Left hindlimb (tissue), 1 donor: ENCODE measurements at places on chromosomes 3 and 15.

- DNase-seq = no peak
Observed at GRCh38 chr15:46278062-46278461, 643.2 kb downstream of the SQOR start.

DNA sequence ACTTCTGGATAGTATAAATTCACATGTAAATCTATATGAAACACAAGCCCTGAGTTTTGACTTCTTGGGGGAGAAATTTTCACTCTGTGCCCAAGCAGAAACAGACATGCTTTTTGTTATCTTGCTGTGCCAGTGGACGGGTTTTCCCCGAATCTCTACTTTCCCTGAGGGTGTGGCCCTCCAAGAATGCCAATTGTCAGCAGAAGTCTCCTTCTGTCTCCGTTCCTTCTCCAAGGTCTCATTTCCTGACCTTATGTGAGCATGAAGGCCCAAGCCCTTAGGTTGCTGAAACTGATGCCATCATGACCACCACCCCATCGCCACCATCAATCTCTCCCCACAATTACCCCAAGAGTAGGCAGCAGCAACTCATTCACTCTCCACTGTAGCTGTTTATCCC is 253.8 kb downstream of the XXYLT1 start:
- DNase-seq = no peak

DNA sequence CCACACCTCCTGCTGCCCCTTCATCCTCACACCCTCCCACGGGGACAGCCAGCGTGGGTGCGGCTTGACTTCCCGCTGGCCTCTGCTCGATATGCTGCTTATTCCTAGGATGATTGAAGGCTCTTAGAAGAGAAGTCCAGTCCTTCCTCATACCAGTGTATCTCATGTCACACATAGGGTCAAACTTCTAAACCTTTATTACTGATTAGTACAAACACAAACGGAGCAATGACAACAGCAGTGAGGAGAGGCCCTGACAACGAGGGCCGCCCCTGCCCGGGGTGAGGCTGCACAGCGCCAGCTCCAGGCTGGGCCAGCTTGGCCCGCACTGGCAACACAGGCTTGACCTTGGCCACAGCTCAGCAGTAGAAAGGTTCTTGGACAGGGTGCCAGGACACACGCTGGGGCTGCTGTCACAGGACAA is 3.7 kb downstream of the CIB1 start:
- DNase-seq = no peak

- DNase-seq = no peak
Observed at GRCh38 chr15:87326269-87326668, 930.3 kb downstream of the NTRK3 start.

DNA sequence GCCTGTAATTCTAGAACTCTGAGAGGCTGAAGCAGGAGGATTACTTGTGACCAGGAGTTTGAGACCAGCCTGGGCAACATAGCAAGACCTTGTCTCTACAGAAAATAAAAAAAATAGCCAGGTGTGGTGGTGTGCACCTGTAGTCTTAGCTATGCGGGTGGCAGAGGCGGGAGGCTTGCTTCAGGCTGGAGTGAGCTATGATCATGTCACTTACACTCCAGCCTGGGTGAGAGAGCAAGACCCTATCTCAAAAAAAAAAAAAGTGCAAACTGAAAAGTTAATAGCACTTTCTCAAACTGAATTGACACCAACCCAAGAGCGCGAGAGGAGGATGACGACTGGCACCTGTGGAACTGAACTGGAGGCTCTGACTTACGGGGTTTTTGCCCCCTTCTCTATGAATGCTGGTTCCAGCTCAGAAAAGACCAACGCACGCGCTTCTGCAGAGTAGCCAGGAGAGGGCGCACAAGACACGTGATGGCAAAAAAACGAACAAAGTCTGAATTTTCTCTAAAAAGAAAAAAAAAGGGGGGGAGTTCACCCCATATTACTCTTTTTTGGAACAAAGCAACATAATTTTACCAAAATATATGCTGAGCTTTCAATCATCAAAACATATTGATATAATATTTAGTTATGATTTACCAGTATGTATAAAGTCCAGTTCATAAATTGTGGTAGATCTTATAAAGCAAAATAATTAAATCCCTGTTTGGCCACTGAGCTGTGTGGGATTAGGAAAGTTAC is 23.7 kb downstream of the CFAP92 start:
- DNase-seq = no peak

GRCh38 chr15:47422881-47423665 is 294.2 kb upstream of the SEMA6D start:
- no peak for DNase-seq

- DNase-seq = no peak
Observed at GRCh38 chr3:196604548-196604947, 34.9 kb upstream of the NRROS start.

- DNase-seq = no peak
Observed at GRCh38 chr3:145815707-145816413, 345.1 kb downstream of the PLOD2 start.

- no peak for DNase-seq
Observed at GRCh38 chr3:111197485-111197884, 125.9 kb downstream of the NECTIN3 start.

- no peak for DNase-seq
Observed at GRCh38 chr3:31227131-31227562, 305.6 kb upstream of the STT3B start.

- no peak for DNase-seq
Observed at GRCh38 chr3:13042715-13043271, 30.4 kb downstream of the IQSEC1 start.

- no peak for DNase-seq
Observed at GRCh38 chr3:122770521-122771202, 23.0 kb downstream of the HSPBAP1 start.

DNA sequence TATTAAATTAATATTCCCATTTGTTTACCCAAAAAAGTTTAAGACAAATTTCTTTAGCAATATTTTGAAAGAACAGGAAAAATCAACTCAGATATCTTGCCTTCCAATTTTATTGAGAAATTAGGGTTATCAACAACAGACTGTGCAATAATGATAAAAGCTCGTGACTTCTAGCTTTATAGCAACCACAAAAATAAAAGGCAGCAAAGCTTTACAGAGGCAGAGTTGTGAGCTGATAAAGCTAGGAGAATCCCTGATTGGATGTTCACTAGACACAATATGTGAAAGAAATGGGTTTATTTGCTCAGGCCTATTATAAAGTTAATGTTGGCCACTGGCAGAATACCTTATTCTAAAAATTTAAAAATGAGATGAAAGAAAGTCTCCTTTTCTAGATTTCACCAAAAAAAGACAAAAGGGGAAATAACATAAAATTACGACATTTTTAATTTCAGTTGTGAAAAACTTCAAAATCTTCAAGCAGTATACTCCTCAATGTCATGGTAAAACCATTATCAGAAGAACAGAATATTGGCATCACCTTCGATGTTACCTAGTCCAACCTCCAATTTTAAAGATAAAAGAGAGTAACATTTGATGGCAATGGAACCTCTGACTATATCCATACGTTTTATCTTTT is 2.8 kb downstream of the VPS13C start:
- no peak for DNase-seq

DNA sequence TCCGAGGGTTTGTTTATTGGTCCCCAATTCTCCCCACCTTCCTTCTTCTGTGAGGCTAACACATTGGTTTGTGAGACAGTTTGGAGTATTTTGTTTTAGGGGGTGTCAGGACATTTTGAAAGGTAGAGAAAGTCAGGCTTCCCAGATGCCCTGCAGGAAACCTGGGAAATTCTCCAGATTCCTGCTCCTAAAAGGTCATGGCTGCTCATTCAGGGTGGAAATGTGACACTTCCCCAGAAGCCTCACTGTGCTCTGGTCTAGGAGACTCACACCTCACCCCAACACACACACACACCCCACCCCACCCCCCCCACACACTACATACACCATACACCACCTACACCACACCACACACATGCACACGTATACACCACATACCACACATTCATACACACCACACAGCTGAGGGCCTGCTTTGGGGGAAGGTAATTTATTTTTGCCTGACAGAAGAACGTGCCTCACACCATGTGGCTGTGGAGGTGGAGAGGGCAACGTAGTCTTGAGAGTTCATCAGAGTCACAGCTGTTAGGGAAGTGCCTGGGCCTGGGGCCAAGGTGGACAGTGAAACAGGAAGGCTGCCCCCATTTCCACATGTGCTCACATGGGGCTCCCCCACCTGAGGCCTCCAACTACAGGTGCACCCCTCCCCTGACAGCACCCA is 40.4 kb upstream of the LIMD1 start:
- peak; percentile 72 for DNase-seq

- DNase-seq = no peak
Observed at GRCh38 chr3:195075941-195076875, 194.8 kb downstream of the XXYLT1 start.

GRCh38 chr3:153866901-153867300 is 254.3 kb upstream of the ARHGEF26 start:
- DNase-seq = no peak

DNA sequence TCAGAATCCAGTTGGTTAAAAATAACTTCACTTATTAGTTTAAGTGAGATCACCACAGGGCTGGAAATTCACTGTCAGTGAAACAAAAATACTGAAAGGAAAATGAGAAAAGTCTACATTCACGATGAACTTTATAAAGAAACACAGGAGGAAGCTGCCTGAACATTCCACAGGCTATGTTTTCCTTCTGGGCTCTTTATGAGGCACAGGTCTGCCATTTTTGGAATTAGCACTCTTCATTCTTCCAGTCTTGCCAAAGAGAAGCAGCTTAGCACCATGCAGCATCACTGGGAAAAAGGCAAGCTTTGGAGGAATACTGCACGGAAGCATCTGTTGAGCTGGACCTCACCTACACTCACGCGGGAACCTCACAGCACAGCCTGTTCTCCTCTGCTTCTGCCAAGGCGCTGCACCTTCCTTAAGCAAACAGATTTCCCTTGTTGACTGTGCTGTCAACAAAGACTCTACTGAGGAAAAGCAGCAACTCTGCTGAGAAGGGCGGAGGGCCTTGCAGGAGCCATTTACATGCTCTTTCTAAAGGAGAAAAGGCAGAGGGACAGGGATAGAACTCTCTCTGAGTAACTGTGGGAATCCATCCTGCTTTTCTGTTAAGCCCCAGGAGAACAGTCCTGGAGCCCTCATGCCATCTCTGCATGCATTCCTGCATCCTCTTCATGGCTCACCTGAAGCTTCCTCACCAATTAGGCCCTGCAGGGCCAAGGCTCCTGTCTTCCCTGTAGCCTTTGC is 15.7 kb downstream of the SUSD5 start:
- DNase-seq = peak; percentile 54

DNA sequence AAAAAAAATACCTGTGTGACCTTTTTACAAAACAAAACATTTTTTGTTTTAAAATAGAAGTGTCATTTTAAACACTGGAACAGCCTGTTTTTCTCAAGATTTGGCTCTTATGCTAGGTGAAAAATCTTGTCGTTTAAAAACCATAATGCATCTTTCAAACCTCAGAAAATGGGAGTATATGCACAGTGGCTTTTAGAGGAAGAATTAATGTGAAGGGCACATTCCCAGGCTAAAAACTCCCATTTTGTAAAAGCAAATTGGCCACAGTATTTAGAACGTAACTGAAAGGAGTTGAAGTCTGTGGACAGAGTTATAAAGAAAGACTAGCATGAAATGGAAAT is 190.0 kb downstream of the OSBPL10 start:
- DNase-seq = no peak

DNA sequence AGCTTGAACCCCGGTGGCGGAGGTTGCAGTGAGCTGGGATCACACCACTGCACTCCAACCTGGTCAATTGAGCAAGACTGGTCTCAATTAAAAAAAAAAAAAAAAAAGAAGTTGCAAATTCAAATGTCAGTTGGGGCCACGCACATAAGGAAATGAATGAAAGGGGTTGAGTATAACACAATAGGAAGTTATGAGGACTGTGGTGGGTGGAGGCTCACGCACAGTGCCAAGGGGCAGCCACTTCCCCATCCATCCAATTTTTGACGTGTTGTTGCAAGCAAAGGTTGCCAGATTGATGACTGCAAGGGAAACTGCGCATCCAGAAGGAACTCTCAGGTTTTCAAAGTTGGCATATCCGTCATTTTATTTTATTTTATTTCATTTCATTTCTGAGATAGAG is 532.2 kb downstream of the NTRK3 start:
- no peak for DNase-seq

DNA sequence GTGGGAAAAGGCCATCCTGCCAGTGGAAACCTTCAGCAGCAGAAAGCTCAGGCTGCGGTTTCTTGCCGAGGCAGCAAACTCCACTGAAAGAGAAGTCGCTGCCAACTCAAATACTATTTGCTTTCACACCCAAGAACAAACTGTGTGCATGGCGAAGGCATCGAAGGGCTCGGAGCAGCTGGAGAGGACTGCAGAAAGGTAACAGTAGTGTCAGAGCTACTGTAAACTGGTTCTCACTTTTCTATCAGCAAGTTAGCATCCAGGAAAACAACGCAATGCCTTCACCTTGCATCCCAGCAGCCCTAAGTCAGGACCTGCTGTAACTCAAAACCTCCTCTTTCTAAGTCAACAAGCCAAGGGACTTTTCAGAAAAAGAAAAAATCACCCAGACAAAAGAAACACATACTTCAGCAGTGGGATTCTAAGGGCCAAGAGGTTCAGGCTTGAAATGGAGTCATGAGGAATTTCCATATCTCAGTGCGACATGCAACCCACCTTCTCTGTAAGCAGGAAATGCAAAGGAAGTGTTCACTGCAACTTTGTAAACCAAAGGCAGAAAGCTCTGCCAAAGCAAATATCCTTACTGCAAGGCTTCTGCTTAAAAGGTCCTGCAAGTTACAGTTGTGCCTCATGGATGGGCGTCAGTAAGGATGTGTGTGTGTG is 193.5 kb downstream of the FOXP1 start:
- DNase-seq = peak; percentile 81

- no peak for DNase-seq
Observed at GRCh38 chr3:115943579-115943978, 320.3 kb downstream of the GAP43 start.

- no peak for DNase-seq
Observed at GRCh38 chr15:74488776-74489175, 27.8 kb upstream of the UBL7 start.

- no peak for DNase-seq
Observed at GRCh38 chr15:96303503-96304056, 26.9 kb upstream of the NR2F2 start.

DNA sequence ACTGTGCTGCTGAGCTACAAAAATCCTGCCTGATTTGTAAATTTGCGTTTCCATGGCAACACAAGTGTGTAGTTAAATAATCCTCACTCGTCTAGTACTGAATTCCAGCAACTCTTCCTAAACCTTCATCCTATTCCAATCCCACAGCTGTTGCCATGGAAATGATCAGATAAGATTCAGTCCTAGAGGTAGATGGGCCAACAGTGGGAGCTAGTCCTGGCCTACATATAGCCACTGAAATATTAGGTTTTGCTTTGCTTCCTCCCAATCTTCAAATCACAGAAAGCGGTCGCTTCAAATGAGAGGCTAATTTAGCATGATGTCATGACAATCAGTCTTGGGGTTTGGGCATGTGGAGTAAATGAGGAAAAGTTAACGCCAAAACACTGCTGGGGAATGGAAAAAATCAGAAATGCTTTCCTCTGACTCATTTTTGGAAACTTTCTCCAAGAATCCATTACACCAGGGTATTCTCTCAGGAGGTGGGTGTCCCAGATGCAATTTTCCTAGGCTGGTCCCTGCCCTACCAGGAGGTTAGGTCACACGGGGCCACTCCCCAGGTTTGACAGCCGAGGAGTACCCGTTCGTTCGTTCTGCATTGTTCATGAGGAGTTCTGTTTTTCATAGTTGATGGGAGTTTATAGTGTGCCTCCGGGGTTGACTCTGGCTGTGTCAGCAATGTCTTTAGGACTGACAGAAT is 159.2 kb upstream of the SLCO3A1 start:
- DNase-seq = peak; percentile 48

- no peak for DNase-seq
Observed at GRCh38 chr3:96334779-96335178, 479.6 kb upstream of the EPHA6 start.

GRCh38 chr3:8983591-8983990 is 20.3 kb upstream of the RAD18 start:
- no peak for DNase-seq

- no peak for DNase-seq
Observed at GRCh38 chr3:52046186-52046901, 10.0 kb downstream of the DUSP7 start.
